ENCODE measurements at places on chromosomes 16 and 17.

DNA sequence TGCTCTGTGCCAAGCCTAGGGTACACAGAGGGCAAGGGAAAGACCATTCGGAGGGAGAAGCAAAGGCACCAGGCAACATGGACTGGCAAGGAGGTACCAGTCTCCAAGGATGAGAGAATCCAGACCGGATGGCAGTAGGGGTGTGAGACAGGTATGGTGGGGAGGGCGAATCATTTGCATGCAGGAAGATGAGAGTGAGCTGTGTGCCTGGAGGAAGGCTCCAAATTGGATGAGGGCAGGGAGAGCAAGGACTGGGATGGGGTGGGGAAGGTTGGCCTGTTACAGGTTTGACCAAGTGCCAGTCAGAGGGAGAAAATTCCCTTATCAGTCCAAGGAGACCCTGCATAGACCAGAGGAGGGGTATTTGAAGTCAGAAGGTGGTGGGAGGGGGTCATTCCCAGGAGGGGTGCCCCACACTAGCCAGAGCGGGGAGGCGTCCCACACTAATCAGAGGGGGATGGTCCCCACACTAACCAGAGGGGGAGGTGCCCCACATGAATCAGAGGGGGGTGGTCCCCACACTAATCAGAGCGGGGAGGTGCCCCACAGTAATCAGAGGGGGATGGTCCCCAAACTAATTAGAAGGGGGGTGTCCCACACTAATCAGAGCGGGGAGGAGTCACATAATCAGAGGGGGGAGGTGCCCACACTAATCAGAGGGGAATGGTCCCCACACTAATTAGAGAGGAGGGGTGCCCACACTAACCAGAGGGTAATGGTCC lies 737 bp downstream of the CANT1 start:
- DNase-seq: no peak

GRCh38 chr16:74813109-74813641 lies 38.6 kb upstream of the FA2H start:
- DNase-seq: peak; percentile 24

- DNase-seq: no peak
Measured at GRCh38 chr17:68812876-68813584, 142.2 kb downstream of the ABCA8 start.

- DNase-seq: no peak
Measured at GRCh38 chr17:76577876-76578275, 7.8 kb downstream of the ST6GALNAC2 start.

- no peak for DNase-seq
Measured at GRCh38 chr17:64190472-64190871, 60.5 kb upstream of the ERN1 start.

DNA sequence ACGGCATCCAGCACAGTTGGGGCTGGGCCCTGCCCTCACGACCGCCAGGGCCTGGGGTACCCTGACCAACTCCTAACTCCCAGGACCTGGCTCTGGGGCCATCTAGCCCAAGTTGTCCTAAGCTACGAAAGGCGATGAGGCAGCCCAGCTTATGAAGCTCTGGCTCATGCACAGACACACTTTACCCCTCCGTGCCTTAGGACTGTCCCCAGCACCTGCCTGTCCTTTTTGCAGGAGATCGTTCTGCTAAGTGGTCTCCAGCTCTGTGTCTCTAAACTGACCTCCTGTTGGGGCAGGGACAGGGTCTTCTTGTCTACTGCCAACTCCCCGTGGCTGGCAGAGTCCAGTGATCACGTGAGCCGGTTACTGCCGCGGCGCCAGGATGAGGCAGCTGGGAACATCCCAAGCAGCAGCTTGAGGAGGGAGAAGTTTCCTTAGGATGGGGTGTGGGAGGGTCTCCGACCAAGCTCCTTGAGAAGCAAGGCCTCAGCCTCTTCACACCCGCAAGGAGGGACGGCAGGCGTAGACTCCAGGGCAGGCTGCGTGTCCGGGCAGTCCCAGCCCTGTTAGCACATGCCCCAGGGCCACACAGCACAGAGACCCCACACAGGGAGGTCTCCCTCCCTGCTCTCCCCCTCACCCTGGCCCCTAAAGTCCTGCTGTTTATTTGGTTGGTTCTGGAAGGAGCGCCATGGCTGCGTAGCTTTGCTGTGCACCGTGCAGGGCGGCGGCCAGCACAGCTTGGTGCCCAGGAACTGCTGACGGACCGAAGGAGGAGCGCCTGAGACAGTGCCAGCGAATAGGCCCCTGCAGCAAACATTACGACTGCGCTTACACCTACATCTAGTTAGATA lies 16.4 kb upstream of the METRNL start:
- DNase-seq: no peak

DNA sequence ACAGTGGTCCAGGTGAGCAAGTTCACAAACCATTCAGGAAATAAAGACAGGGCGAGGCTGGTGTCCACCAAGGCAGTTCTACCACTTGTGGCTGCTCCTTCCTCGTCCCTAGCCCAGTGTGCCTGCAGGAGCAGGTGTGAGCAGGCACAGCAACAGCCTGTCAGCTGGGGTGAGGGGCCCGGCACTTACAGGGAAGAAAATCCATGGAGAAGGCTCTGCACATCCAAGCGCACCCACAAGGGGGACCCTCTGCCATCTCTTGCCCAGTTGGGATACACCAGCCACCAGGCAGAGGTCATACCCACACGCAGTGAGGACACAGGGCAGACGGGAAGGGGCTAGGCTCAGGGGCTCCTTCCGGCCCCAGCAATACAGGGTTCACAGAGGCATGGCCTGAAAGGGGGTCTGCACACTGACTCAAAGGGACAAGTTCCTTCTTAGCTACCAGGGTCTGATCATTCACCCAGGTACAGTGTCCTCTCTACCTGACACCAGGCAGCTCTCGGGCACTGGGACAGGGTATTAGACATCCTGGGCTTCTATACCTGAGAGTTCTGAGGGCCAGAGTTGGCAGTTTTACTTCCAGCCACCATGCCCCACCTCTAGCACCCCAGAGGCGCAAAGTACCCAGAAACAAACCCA lies 27.0 kb downstream of the CDIP1 start:
- no peak for DNase-seq

- DNase-seq: no peak
Measured at GRCh38 chr17:65548269-65548969, 13.0 kb downstream of the AXIN2 start.

- no peak for DNase-seq
Measured at GRCh38 chr17:62637809-62638208, 10.3 kb downstream of the MRC2 start.

DNA sequence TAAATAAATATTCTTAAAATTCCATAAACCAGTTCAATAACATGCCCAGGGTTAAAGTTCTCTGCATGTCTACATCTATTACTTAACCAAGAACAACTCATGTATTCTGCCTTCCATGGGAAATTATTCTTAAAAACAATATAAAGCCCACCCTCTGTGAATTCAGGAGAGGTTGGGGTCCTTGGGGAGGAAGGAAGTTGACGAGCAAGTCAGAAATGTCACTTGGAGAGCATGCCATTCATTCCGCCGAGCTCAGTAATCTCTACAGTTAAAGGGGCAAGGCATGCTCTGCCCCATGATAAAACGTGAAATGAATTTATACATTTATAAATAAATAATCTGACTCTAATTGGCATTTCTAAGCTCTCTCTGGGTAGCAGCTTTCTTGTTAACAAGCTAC lies 405.1 kb downstream of the TOX3 start:
- DNase-seq: no peak

DNA sequence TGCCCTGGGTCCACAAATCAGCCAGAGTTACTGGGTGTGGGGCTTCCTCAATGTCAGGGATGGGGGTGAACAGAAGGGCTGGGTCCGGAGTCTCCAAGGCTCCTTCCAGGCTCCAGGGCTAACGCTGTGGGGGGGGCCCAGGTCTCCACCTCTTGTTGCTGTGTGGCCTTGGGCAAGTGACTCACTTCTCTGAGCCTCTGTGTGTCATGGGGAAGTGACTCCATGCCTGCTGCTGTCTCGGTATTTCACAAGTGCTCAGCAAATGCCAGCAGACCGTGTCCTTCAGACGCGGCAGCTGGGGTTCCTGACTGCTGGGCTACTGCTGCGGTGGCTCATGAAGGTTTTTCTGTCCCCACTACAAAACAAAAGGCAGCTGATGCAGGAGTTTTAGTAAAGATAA lies 26.6 kb downstream of the JPH3 start:
- no peak for DNase-seq

- no peak for DNase-seq
Measured at GRCh38 chr17:75831032-75831571, 13.1 kb downstream of the UNC13D start.

DNA sequence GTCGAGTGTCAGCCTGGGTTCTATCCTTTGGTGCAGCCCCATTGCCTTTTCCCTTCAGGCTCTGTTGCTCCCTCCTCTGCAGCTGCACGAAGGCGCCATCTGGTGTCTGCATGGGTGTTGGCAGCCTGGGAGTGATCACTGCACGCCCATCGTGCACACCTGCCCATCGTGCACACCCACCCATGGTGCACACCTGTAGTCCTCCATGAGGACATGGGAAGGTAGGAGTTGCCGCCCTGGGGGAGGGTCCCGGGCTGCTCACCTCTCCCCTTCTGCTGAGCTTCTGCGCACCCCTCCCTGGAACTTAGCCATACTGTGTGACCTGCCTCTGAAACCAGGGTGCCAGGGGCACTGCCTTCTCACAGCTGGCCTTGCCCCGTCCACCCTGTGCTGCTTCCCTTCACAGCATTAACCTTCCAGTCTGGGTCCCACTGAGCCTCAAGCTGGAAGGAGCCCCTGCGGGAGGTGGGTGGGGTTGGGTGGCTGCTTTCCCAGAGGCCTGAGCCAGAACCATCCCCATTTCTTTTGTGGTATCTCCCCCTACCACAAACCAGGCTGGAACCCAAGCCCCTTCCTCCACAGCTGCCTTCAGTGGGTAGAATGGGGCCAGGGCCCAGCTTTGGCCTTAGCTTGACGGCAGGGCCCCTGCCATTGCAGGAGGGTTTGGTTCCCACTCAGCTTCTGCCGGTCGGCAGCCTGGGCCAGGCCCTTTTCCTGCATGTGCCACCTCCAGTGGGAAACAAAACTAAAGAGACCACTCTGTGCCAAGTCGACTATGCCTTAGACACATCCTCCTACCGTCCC lies 2.9 kb downstream of the CTRL start:
- no peak for DNase-seq

GRCh38 chr17:79777894-79778503 lies at the start of gene CBX2:
CBX2 (plus strand) TSS chr17:79778148; CDS start chr17:79778236, 88 bp downstream.
- no peak for DNase-seq

GRCh38 chr17:10059684-10060211 lies 138.7 kb downstream of the GAS7 start:
- no peak for DNase-seq

- no peak for DNase-seq
Measured at GRCh38 chr16:47904691-47905090, 251.1 kb downstream of the ABCC12 start.

DNA sequence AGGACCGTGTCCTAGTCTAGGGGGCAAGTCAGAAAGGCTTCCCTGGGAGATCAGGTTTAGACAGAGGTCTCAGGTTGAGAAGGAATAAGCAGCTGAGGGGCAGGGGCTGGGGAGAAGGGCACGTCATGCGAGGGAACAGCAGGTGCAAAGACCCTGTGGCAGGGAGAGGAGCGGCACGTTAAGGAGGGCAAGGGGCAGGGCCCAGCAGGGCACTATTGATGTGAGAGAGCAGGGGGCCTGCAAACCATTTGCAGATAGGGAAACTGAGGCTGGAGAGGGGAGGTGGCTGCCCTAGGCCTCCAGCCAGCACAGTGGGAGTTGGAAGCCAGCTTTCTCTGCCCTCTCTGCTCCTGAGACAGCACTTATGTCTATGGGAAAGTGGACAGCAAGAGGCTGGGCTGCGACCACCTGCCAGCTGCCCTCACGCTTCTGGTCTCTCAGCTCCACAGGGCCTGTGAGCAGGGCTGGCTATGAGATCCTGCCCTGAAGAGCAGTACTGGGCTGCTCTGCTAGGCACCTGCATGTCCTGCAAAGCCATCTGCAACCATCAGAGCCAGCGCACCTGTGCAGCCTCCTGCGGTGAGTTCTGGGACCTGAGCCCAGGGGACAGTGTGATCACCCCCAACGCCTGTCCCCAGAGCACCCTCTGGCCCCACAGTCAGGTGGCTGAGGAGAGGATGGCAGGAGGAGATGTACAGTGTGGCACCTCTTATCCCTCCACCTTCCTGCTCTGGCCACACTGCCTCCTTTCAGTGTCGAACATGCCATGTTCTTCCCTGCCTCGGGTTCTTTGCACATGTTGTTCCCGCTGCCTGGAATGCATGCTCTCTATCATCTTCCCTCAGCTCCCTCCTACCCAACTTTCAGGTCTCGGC lies 61.5 kb downstream of the USP22 start:
- no peak for DNase-seq

- DNase-seq: no peak
Measured at GRCh38 chr16:35506898-35507194, 2047.4 kb downstream of the TP53TG3F start.

DNA sequence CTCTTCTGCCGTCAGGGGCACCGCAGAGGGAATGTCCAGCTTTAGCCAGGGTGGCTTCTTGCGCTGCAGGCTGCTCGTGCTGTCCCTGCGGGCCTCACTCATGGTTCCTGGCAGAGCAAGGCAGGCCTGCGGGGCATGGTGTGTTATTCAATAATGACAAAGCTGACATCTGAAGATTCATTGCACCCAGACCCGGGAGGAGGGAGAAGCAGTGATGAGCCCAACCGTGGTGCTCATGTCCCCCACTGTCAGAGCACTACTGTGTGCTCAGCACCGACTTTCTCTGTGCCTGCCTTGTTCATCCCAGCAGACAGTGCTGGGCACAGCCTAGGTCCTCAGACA lies 7.5 kb downstream of the RHBDF1 start:
- no peak for DNase-seq

DNA sequence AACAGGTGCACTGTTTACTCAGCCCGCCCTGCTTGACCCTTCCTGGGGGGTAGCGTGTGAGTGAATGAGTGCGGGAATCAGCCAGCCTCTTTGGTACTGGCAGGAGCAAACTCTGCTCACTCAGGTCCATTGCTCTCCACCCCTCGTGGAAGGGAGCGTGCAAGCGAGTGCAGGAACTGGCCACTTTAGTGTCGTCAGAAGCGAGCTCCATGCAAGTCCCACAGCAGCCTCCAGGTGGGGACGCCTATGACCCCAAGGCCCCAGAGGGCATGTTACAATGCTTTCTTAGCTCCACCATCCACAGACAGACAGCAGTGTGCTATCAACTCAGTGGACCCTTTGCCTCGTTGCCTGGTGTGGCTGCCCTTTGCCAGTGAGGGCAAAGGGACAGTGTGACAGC lies 1025.1 kb upstream of the CDH8 start:
- DNase-seq: no peak
